Muscle of leg (tissue), 16 donors: ENCODE measurements at places on chromosomes 2 and 18. TPM values are rescaled to one million over a fixed set of nuclear protein-coding genes. Genes with fewer than 3 reads are reported as not detected.
A peak's percentile ranks its signal among the peaks of the same experiment; 100 is the strongest.

DNA sequence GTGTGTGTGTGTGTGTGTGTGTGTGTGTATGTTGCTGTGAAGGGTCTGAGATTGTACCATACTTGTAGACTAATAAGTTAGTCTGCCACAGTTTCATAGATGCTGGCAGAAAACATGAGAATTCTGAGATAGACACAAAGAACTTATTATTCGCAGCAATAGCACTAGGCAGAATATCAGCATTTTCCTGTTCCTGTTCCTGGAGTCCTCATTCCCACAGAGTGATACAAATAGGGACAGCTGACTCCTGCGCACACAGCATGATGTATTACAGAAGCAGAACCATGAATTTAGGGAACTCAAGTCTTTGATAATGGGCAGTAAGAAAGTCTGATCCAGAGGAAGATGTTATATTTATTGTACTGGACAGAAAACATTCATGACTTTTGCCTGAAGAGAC, 1466.3 kb downstream of the DPP10 start:
- no peak overlapping the region for H3K27ac ChIP-seq
- no peak overlapping the region for H3K4me3 ChIP-seq
- no peaks in the 10 kb centered on the region for H3K36me3 ChIP-seq
- no peaks in the 10 kb centered on the region for H3K4me1 ChIP-seq
- DNase-seq = peak; percentile 1
- no peaks in the 10 kb centered on the region for H3K27me3 ChIP-seq

Gene ACMSD
- not detected for total RNA-seq

GRCh38 chr2:170204298-170204951, 26.5 kb downstream of the MYO3B start:
- no peak overlapping the region for H3K27ac ChIP-seq
- H3K27me3 ChIP-seq = no peaks in the 10 kb centered on the region
- H3K4me3 ChIP-seq = no peak overlapping the region
- no peak for DNase-seq
- H3K36me3 ChIP-seq = no peaks in the 10 kb centered on the region
- H3K4me1 ChIP-seq = peaks cover 7% of the 10 kb centered on the region

GRCh38 chr18:21298351-21298750, 56.3 kb downstream of the GREB1L start:
- H3K27me3 ChIP-seq = no peaks in the 10 kb centered on the region
- DNase-seq = no peak
- H3K4me1 ChIP-seq = no peaks in the 10 kb centered on the region
- H3K36me3 ChIP-seq = no peaks in the 10 kb centered on the region

Gene PDE11A
- 0.62 TPM for total RNA-seq

Gene HES6
- total RNA-seq = 17.1 TPM

- DNase-seq = peak; percentile 10
- no peaks in the 10 kb centered on the region for H3K36me3 ChIP-seq
- H3K4me3 ChIP-seq = no peak overlapping the region
- H3K4me1 ChIP-seq = no peaks in the 10 kb centered on the region
- H3K27me3 ChIP-seq = no peaks in the 10 kb centered on the region
These were observed 194.5 kb downstream of the IKZF2 start for GRCh38 chr2:212956665-212957607.

DNA sequence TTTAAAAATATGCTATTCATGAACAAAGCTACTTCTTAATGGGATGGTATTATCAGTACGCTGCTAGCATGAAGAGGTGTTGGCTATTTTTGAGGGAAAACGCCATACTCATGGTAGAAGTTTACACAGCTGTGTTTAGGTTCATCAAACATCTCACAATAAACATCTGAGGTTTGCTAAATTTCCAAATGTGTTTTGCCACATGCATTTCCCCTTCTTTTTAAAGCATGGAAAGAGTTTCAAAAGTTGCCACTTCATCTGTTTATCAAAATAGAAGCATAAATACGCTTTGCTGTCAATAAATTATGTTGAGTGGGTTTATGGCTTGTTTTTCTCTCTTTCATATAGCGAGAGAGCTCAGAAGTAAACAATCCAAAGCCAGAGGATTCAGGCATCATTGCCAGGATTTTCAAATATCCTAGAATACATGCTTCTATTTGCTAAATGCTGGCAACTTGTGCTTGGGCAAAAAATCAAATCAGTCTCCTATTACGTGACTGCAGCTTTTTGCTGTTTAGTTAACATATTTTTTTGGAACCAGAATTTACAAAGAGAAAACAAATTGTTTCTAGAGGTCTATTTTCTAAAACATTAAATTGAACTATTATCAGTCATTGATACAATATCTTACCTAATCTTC, 1919.9 kb upstream of the LRRTM1 start:
- no peaks in the 10 kb centered on the region for H3K36me3 ChIP-seq
- no peak overlapping the region for H3K27ac ChIP-seq
- H3K27me3 ChIP-seq = no peaks in the 10 kb centered on the region
- H3K4me1 ChIP-seq = no peaks in the 10 kb centered on the region
- DNase-seq = peak; percentile 43
